ENCODE measurements at places on chromosomes 3 and 15.

DNA sequence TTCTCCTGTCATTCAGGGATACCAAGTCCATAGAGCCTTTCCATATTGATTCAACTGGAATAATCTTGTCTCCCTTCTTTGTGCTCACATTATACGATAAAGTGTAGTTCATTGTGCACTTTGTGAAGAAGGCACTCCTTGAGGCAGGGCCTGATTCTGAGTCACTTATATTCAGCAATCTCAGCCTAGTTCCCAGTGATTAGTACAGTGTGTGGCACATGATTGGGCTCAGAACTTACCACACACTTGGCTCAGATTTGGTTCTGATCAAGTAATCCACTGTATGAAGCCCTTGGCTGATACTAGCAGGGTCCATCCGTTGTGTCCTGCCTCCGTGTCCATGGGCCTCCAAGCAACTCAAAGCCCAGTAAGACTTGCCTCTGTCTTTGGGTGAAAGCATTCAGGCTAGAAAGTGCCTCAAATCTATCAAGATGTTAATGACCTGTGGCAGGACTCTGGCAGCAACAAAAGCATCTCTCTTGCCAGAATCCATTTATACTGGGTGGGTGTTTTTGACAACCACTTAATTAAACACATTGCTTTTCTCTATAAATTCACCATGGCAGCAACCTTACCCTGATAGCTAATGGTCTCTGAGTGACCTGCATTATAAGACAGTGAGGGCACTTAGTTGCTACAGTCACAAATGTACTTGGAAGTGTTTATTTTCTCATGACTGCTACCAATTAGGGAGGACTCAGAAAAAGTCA is 51.3 kb downstream of the TPRG1 start:
- no peak for DNase-seq

GRCh38 chr3:194540274-194540905 is 53.6 kb upstream of the ATP13A3 start:
- DNase-seq, result peak; percentile 58

DNA sequence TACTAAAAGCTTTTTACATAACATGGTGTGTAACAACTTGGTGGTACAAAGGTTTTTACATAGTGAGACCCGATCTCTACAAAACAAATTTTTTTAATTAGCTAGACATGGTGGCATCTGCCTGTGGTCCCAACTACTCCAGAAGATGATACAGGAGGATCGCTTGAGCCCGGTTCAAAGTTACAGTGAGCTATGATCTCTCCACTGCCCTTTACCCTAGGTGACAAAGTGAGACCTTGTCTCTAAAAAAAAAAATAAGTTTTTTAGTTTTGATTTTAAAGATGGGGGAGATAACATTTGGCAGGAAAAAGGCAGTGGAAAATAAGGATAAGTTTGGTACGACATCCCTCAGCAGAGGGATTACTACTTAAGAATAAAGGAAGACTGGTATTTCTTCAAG is 5.9 kb downstream of the FAM162A start:
- DNase-seq, result no peak

GRCh38 chr3:81983382-81983781 is 221.9 kb upstream of the GBE1 start:
- DNase-seq, result no peak

- DNase-seq, result no peak
Observed at GRCh38 chr3:113606539-113607218, 74.3 kb downstream of the SIDT1 start.

DNA sequence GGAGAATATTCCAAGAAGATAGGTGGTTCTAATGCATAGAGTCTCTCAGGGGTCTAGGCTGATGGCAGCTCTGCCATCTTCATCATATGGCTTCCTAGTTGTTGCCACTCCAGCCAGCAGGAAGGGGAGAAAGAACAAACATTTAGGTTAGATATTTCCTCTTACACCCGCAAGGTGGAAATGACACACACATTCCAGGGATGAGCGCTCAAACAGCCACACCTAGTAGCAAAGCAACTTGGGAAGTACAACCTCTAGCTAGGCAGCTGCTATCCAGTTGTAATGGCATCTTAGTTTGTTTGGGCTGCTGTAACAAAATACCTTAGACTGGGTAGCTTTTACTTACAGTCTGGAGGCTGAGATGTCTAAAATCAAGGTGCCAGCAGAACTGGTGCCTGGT is 51.9 kb upstream of the ADAMTSL3 start:
- no peak for DNase-seq

DNA sequence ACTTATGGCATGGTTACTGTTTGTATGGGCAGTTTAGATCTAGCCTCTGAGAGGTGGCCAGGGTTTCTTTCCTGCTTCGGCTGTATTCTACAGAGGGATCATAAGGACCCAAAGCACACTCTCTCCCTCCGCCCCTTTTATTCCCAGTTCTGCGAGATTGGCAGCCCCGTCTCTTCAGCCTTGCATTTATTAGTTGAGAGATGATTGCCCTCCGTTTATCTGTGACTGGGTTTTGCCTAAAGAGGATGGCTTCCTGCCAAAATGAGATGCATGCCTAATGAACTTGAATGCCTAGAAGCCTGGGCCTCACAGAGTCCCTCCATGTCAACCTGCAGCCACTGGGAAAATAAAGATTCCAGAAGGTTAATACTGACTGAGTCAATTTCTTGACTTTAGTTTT is 97.1 kb upstream of the CHL1 start:
- no peak for DNase-seq

DNA sequence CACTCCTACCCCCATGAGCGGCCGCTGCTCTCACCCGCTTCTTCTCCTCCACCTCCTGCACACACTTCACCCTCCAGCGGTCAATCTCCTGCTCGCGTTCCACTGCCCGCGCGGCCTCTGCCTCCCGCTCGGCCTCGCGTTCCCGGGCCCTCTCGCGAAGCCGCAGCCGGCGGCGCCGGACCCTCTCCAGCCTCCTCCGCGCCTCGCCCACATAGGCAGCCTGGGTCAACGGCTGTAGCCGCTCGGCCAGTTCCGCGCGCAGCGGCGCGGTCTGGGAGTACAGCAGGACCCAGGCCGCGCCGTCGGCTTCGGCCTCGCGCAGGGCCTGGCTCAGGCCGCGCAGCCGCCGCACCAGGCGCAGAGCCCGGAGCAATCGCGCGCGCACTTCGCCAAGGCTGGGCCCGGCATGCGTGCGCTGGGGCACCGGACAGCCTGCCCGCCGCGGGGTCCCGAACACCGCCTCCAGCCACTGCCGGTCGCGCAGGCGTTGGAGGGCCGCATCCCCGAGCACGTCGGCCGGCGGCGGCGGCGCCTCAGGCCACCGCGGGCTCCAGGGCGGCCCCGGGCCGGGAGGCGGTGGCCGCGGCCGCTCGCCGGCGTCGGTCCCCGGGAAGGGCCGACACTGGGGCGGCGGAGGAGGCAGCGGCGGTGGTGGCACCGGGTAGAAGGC is 595 bp downstream of the PDCD7 start:
- no peak for DNase-seq

DNA sequence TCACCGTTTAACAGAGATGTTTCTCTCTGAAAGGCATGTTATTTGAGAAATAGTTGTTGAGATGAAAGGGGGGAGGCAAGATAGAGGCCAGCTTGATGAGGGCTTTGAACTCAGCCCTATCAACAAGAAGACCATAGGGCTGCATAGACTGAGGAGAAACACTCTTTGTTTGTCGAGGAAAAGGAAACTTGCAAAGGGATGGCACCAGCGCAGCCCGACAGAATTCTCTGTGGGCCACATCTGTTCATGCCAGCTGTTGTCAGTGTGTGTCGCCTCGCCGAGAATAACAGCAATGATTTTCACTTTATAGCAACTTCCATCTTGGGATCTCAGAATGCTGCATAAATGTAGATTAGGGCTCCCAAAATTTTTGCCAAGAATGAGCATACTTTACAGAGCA is 478.3 kb upstream of the TPRG1 start:
- DNase-seq, result peak; percentile 40

DNA sequence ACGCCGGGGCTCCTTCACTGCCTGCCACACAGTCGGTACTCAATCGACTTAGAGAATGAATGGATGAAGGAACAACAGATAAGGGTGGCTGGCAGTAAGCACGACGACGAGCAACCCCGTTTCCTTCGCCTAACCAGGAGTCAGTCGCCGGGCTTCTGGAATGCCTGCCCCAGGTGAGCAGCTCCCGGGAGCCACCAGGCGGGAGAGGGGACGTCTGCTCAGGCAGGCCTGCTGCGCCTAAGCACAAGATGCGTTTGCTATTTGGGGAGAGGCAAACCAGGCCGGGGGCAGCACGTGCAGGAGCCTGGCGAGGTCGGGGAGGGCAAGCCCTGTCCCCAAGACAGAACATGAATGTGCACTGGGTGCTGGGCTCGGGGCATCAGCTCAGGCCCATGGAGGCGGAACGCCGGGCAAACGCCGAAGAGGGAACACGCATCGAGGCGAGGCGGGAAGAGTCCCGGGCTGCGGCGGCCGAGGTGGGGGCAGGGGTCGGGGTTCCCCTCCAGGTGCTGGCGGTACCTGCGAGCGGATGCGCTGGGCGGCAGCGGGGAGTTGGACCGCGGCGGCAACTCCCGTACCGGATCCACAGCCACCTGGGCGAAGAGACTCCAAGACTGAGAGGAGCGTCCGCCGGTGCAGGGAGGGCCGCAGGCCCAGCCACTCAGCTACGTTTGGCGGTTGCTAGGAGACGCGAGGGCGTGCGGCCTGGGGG is at the start of gene CFAP92:
CFAP92 (minus strand) TSS at position 616 of the 712 bp plus-strand sequence. CDS start 772 bp downstream, outside the sequence.
- DNase-seq, result peak; percentile 42

GRCh38 chr3:111715911-111716523 is 120.9 kb upstream of the ZBED2 start:
- peak; percentile 22 for DNase-seq

DNA sequence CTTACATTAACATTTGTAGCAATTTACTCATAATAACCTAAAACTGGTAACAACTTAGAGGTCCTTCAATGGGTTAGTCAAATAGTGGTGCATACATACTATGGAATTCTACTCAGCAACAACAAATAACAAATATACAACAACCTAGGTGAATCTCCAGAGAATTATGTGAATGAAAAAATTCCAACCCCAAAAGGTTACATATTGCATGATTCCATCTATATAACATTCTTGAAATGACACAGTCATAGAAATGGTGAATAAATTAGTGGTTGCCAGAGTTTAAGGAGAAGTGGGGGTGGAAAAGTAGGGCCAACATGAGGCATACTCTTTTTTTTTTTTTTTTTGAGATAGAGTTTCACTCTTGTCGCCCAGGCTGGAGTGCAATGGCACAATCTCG is 12.7 kb upstream of the SNTN start:
- DNase-seq, result no peak

- no peak for DNase-seq
Observed at GRCh38 chr3:16686679-16687078, 81.5 kb upstream of the DAZL start.

GRCh38 chr3:63689285-63689684 is 36.8 kb downstream of the SNTN start:
- no peak for DNase-seq

DNA sequence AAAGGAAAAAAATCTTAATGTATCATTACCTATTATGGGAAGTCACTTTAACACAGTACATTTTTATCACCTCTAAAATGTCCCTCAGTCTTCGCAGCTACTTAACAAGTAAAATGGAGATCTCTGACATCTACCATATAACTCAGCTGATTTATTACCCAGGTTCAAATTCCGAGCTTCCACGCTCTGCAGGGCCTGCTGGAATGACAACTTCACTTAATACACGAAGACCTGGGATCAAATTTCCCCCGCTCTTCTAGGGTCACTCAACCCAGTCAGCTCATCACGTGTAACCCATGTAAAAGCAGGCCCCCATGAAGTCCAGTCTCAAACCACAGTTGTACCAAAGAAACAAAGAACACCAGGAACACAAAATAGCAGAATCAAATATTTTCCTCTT is 44.2 kb upstream of the ACP3 start:
- no peak for DNase-seq

- DNase-seq, result no peak
Observed at GRCh38 chr3:119636249-119636648, 24.1 kb downstream of the POPDC2 start.

DNA sequence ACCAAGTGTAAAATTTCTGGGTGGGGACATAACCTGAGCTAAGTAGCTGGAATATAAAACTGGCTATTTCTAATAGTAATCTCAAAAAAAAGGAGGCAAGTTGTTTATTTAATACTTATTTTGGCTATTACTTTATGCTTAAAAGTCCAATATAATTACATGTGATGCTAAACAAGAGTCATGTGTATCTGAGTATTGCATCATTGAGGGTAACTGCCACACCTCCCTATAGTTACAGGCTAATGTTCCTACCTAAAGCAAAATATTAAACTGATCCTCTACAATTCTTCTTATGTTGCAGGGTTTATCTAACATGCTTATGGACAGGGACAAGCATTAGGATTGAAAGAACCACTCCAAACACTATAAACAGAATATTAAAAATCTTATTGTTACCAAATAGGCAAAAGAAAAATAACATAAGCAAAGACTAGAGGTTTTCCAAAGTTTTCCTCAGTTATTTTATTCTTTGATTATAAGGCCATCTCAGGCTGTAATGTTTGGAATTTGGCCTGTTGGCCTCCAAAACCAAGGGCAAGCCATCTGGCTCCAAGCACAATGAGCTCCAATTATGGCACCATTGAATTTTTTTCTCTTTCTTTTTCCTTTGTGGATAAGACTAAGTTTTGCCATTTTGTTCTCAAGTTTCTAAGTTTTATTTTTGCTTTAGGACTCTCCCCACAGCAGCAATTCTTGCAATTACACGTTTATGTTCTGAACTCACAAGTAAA is 75.8 kb upstream of the ABI3BP start:
- DNase-seq, result no peak

DNA sequence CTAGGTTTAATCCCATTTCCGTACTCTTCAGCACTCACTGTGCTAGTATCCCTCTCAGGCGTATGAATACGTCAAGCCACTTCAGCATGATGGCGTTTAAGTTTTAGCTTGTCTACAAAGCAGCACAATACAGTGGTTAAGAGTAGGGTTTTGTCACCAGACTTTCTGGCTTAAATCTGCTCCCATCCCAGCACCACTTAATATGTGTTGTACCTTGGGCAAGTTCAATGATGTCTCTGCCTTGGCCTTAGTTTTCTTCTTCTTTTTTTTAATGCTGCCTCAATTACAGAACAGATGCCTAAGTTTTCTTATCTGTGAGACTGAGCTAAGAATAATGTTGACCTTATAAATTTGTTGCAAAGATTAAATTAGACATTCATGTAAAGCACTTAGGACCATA is 152.9 kb upstream of the CTDSPL start:
- no peak for DNase-seq

All from pons (tissue), 1 donor.